Muscle of leg (tissue), 16 donors: ENCODE measurements at places on chromosomes 6 and 20. TPM values are rescaled to one million over a fixed set of nuclear protein-coding genes. Genes with fewer than 3 reads are reported as not detected.

Gene TTLL9
- total RNA-seq: 0.09 TPM

GRCh38 chr6:110002676-110003075 is 24.6 kb downstream of the GPR6 start:
- DNase-seq: no peak

DNA sequence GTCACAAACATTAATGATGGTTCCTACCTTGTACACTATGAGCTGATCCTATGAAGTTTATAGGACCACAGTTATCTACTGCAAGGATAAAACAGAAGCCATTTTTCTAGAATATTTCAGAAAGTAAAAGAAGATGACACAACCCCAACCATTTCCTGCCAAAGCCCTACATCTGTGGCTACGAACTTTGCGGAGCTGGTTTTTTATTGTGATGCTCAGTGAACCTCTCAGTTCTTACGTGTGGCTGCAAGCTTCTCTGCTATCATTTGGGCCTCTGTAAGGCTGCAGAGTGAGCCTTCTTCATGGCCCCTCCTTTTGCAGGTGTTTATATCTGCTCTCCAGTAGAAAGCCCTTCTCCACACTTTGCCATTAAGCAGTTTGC is 17.8 kb upstream of the TAGAP start:
- no peak for DNase-seq

- no peak for DNase-seq
Measured at GRCh38 chr6:119493980-119494379, 144.4 kb upstream of the MAN1A1 start.

- DNase-seq: no peak
Measured at GRCh38 chr6:32554116-32554965, 24.3 kb upstream of the HLA-DRB5 start.

- DNase-seq: no peak
Measured at GRCh38 chr6:28816909-28817807, 106.6 kb downstream of the TRIM27 start.

DNA sequence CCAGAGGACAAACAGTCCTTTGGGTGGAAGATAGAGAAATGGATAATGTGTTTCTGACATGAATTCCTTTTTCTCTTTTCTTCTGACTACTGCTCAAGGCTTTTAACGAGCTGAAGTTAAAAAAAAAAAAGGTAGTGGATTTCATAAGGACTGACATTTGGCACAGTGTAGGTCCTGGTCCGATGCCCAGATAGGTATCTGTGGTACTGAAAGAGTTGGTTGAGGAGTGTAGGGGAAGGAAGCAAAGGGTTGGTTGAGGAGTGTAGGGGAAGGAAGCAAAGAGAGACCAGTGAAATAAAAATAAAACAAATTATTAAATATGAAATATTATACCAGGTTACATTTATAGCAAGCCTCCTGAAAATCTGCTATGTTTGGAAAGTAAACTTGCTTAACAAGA is 11.8 kb downstream of the UTRN start:
- peak; percentile 13 for DNase-seq

Gene LPA
- total RNA-seq: not detected

GRCh38 chr20:64079273-64080012 is at the start of gene RGS19:
Gene RGS19, minus strand, starts transcription at chr20:64079518. Its CDS starts 2,632 bp downstream, at chr20:64076886.
- peak; percentile 93 for DNase-seq

DNA sequence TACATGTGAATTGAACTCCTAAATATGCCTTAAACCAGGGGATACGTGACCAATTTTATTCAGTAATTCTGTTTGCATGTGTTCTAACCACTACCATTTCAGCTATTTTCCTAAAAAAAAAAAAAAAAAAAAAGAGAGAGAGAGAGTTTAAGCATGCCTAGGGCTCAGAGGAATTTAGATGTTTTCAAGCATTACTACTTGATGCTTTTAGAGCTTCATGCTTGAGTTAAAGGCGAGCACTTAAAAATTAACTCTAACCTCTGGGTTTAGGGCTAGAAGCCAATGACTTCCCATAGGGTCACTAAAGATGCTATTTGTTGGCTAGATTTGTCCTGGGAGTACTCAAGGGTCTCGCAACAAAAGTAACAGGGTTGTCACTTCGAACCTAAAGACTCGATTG is 217.7 kb downstream of the ATXN1 start:
- peak; percentile 21 for DNase-seq

Gene MOCS1
- total RNA-seq: 5.8 TPM

DNA sequence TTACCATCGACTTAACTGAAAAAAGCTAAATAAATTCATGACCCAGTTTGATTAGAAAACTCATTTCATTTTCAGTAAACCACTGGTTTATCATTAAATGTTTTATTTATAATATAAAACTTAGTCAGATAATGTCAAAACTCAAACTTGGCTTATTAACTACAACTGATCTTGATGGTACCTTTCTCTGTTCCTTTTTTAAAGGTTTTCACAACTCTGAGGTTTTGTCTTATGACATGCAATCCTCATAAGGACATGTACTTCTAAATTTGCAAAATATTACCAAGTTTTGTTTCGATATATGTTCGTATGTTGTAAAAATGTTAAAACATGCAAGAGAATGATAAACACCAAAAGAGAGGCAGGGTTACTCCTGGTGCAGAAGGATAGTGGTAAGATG is 82.5 kb upstream of the PDE10A start:
- DNase-seq: no peak

DNA sequence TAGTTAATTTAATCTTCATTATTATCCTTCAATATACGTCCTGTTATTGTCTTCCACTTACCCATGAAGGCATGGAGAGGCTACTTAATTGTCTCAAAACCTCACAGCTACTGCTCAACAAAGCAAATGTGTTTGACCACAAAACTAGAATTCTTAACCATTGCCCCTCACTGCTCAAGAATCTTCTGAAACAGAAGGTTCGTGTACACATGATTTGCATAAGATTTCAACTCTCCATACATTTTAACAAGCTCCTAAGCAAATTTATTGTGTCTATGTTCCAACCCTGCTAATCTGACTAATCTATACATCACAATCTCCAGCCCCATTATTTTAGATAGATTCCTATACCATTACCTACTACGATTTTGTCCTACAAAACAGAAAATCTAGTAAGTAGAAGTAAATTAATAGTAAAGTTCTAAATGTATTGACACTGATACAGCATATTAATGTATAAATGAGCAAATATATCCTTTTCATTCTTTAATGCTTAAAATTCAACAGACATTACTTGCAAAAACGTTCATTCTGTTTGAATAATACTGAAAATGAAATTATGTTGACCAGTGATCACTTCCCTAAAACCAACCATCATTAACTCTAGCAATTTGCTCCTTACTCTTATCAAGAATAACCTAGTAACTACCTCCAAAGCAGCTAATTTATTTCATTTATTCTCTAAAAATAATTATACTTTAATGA is 89.7 kb upstream of the RNF217 start:
- DNase-seq: no peak
